Stimulated activated CD8-positive, alpha-beta memory T cell treated with anti-CD3 and anti-CD28 coated beads, Interleukin-15, amount 100 ng/mL, for 24 hours (primary cell): ENCODE measurements at places on chromosomes 7 and 10.

- no peak for DNase-seq
Observed at GRCh38 chr7:101937717-101938514, 120.5 kb downstream of the CUX1 start.

DNA sequence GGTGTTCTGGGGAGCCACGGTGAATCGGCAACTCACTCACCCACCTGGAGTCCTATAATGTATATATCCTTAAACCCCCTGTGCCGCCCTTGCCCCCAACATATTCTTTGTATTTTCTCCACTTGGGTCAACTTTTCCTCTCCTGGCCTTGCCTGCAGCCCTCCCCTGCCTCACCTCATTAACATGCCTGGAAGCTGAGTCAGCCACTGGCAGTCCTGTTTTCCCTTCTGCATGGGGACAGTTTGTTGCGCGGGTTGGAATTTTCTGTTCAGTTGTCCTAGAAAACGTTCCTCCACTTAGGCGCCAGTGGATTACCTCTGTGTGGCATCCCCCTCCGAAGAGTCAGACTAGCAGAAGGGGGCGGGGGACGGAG, 97.4 kb downstream of the C10orf105 start:
- DNase-seq = no peak

- DNase-seq = peak; percentile 77
Observed at GRCh38 chr10:68074775-68075549, at the start of gene HERC4. TSS of gene HERC4 (minus strand) at chr10:68075283. CDS start at chr10:68073108, 2,175 bp downstream.

- no peak for DNase-seq
Observed at GRCh38 chr10:4353059-4353655, 472.9 kb upstream of the AKR1E2 start.

DNA sequence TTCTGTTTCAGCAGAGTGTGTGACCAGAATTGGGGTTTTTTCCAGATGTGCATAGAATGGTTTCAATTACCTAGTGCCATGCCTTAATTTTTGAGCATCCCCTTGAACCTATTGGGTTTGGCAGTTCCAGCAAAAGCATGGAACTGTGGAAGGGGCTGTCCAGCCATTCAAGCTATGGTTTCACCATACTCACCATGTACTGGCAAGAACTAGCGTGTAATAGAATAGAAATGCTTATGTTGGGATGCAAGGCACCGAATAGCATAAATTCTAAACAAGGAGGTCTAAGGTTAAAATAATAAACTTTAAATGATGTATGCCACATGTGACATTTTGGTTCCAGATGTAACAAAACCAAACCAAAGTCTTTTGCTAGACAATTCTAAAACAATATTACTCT, 91.4 kb downstream of the MTERF1 start:
- no peak for DNase-seq

DNA sequence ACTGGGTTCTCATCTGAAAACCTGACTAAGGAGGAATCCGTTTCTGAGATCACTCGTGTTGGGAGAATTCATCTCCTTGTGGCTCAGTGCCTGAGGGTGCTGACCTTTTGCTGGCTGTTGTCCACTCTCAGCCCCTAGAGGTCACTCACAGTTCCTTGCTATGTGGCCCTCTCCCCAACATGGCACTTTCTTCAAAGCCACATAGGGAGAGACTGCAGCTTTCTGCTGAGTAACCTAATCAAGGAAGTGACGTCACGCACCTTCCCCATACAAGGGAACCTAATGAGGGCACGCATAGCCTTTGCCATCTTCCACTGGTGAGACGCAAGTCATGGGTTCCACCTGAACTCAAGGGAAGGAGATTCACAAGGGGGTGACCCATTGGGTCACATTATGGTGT, 23.2 kb downstream of the STEAP1B start:
- no peak for DNase-seq

GRCh38 chr7:149310113-149310836, 48.3 kb downstream of the ZNF783 start:
- DNase-seq = no peak

DNA sequence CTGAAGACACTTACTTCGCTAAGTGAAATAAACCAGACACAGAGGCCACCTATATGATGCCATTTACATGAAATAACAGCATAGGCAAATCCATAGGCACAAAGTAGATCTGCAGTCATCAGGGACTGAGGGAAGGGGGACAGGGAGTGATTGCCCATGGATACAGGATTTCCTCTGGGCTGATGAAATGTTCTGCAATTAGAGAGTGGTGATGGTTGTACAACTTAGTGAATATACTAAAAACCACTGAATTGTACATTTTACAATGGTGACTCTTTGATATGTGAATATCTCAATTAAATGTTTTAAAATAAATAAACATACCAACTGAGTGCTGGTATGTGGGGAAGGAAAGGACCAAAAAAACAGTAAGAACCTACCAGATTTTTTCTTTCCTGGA, 20.4 kb downstream of the PPA1 start:
- DNase-seq = no peak

GRCh38 chr10:80356563-80356988, at the start of the genes DYDC1 and DYDC2:
TSS of gene DYDC1 (minus strand) at chr10:80356755. CDS start at chr10:80352601, 4,154 bp downstream.
TSS of gene DYDC2 (plus strand) at chr10:80356781. CDS start at chr10:80362444, 5,663 bp downstream.
- no peak for DNase-seq

GRCh38 chr10:1126461-1126860, 70.3 kb downstream of the WDR37 start:
- DNase-seq = no peak

- no peak for DNase-seq
Observed at GRCh38 chr7:64795176-64795575, 948 bp downstream of the ZNF138 start.

- no peak for DNase-seq
Observed at GRCh38 chr7:111006691-111007090, 84.2 kb upstream of the LRRN3 start.

DNA sequence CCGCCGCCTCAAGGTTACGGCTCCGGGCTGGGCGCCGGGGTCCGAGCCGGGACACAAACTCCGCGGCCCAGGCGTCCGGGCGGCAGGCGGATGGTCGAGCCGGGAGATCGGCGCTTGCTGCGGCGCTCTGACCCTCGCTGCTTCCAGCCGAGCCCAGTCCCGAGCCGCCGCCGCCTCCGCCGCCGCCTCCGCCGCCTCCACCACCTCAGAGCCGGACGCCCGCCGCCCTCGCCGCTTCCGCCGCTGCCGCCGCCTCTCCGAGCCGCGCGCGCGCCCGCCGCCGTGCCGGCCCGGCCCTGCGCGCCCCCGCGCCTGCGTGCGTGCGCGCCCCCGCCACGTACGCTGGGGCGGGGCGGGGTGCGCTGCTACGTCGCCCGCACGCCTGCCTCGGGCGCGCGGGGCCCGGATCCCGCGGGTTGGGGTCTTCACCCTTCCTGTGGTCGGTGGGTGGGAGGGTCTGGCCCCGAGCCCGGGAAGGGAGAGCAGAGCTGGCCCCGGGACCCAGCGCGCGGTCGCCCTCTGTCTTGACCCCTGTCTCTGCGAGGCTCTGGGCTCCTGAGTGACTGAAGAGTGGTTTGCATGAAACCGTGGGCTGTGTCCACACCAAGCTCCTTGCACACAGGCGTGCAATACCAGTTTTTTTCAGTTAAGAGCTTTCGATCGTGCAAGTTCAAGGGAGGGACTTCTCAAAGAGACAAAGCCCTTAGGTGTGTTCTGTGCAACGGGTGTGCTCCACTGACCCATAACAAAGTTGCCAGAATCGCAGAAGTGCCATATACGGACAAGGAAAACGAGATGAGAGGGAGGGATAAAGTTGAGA, at the start of gene SMURF1:
Gene SMURF1, minus strand, starts transcription at position 256 of the 820 bp plus-strand sequence. CDS start 328 bp downstream, outside the sequence.
- DNase-seq = peak; percentile 52
